CD14-positive monocyte (primary cell): ENCODE measurements at places on chromosomes 13 and 19. TPM values are rescaled to one million over a fixed set of nuclear protein-coding genes. Genes with fewer than 3 reads are reported as not detected.
A peak's percentile ranks its signal among the peaks of the same experiment; 100 is the strongest.

Gene PTPRS
- polyA plus RNA-seq: 0.03 TPM in 1 of 2 replicates, not detected in the other

GRCh38 chr19:1130771-1131717 lies 27.2 kb downstream of the GPX4 start:
- no peaks in the 10 kb centered on the region for H3K27me3 ChIP-seq
- H3K36me3 ChIP-seq: peaks cover 54% of the 10 kb centered on the region
- no peak for DNase-seq
- H3K4me3 ChIP-seq: peak overlapping the region; percentile 82
- peak overlapping the region; percentile 91 for H3K27ac ChIP-seq

GRCh38 chr19:47707135-47707925 lies 5.9 kb upstream of the EHD2 start:
- H3K36me3 ChIP-seq: peaks cover 2% of the 10 kb centered on the region
- no peaks in the 10 kb centered on the region for H3K4me1 ChIP-seq
- DNase-seq: peak; percentile 49
- H3K27ac ChIP-seq: no peak overlapping the region

DNA sequence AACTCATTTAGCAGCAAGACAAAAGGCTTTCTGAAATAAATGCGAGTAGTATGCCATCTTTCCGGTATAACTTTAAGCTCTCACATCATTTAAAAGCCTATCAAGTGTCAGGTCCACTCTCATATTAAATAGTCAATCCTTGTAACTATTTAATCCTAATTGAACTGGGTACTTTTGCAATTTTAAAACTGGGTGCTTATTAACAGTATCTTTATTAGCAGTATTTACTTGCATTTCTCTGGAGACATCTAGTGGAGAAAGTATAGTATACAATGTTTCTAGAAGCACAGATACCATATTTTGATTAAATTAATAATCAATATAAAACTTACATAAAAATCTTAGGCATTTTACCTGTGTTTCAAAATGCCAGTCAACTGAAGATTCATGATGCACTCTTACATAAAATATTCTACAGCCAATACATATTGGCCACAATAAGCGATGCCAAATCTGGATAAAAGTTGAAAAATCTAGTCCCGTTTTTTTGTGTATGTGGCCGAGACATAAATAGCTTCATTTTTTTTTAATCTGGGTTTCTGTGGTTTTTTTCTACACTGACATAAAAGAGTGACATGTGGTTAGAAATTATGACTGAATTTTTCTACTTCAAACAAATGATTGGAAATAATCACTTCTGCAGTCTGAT lies 4.3 kb upstream of the POSTN start:
- no peak overlapping the region for H3K27ac ChIP-seq
- no peaks in the 10 kb centered on the region for H3K27me3 ChIP-seq
- no peaks in the 10 kb centered on the region for H3K4me1 ChIP-seq

DNA sequence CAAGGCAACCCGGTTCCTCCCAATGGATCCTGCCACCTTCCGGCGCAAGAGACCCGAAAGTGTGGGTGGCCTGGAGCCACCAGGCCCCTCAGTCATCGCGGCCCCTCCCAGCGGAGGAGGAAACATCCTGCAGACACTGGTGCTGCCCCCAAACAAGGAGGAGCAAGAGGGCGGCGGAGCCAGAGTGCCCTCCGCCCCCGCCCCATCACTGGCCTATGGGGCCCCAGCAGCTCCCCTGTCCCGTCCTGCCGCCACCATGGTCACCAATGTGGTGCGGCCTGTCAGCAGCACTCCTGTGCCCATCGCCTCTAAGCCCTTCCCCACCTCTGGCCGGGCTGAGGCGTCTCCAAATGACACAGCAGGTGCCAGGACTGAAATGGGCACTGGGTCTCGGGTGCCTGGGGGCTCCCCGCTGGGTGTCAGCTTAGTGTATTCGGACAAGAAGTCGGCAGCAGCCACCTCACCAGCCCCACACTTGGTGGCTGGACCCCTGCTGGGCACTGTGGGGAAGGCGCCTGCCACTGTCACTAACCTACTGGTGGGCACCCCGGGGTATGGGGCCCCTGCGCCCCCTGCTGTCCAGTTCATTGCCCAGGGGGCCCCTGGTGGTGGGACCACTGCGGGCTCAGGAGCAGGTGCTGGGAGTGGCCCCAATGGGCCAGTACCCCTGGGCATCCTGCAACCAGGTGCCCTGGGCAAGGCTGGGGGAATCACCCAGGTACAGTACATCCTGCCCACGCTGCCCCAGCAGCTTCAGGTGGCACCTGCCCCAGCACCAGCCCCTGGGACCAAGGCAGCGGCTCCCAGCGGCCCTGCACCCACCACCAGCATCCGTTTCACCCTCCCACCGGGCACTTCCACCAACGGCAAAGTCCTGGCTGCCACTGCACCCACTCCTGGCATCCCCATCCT lies 11.2 kb upstream of the PRR19 start:
- no peaks in the 10 kb centered on the region for H3K27me3 ChIP-seq
- H3K4me1 ChIP-seq: peaks cover 17% of the 10 kb centered on the region
- peak; percentile 38 for DNase-seq
- H3K4me3 ChIP-seq: no peak overlapping the region
- no peak overlapping the region for H3K27ac ChIP-seq

- H3K27me3 ChIP-seq: no peaks in the 10 kb centered on the region
- no peak overlapping the region for H3K4me3 ChIP-seq
- no peaks in the 10 kb centered on the region for H3K4me1 ChIP-seq
- no peaks in the 10 kb centered on the region for H3K36me3 ChIP-seq
- H3K27ac ChIP-seq: no peak overlapping the region
- no peak for DNase-seq
These were observed 386.6 kb downstream of the KCNRG start for GRCh38 chr13:50401721-50402465.

Gene ZNF613
- polyA plus RNA-seq: 1.1 and 1.2 TPM in 2 replicates

DNA sequence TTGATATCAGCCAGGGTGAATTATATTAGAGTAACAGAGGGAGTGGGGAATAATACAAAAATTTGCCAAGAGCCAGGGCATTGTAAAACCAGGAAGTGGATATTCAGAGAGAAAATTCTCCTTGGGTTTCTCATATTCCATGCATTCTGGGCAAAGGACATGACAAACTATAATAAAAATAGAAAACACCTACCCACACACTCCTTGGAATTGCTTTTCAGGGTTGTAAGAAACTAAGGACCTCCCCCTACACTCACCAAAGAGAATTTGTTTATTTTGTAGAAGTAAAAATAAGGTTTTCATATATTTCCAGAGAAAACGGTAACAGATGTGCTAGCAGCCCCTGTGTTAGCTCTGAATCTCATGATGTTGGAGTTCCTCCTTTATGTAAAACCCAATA lies 649.6 kb downstream of the SLITRK1 start:
- no peaks in the 10 kb centered on the region for H3K4me1 ChIP-seq
- no peaks in the 10 kb centered on the region for H3K36me3 ChIP-seq
- no peak overlapping the region for H3K4me3 ChIP-seq
- no peak for DNase-seq
- no peaks in the 10 kb centered on the region for H3K27me3 ChIP-seq

DNA sequence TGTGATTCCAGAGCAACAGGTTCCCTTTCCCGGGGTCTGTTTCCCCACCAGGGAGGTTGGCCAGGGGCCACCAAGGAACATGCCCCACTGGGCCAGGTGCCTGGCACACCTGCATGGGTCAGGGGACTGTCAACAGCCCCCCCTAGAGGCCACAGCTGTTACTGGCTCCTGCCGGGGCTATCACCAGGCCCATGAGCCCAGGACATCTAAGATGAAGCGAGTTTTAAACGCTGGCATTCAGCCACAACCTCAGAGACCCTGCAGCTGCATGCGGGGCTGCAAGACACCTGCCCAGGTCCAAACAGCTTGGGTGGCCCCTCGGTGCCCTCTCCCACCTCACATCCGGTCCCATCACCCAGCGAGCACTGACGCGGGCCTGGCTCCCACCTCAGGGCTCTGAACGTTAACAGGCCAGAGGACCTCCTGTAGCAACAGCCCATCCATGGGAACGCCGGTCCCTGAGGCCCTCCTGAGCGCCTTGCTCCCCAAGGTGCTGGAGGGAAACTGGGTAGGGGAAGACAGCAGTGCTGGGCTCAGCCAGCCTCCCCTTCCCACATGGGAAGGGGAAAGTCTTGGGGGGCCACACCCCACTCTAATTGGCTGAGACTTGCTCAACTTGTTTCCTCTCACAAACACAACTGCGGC lies 12.0 kb downstream of the KHSRP start:
- peaks cover 37% of the 10 kb centered on the region for H3K36me3 ChIP-seq
- no peak for DNase-seq
- no peaks in the 10 kb centered on the region for H3K4me1 ChIP-seq

GRCh38 chr13:68254151-68254550 lies 1024.0 kb upstream of the PCDH9 start:
- H3K4me1 ChIP-seq: no peaks in the 10 kb centered on the region
- H3K4me3 ChIP-seq: no peak overlapping the region
- no peaks in the 10 kb centered on the region for H3K27me3 ChIP-seq
- H3K27ac ChIP-seq: no peak overlapping the region
- H3K36me3 ChIP-seq: no peaks in the 10 kb centered on the region

DNA sequence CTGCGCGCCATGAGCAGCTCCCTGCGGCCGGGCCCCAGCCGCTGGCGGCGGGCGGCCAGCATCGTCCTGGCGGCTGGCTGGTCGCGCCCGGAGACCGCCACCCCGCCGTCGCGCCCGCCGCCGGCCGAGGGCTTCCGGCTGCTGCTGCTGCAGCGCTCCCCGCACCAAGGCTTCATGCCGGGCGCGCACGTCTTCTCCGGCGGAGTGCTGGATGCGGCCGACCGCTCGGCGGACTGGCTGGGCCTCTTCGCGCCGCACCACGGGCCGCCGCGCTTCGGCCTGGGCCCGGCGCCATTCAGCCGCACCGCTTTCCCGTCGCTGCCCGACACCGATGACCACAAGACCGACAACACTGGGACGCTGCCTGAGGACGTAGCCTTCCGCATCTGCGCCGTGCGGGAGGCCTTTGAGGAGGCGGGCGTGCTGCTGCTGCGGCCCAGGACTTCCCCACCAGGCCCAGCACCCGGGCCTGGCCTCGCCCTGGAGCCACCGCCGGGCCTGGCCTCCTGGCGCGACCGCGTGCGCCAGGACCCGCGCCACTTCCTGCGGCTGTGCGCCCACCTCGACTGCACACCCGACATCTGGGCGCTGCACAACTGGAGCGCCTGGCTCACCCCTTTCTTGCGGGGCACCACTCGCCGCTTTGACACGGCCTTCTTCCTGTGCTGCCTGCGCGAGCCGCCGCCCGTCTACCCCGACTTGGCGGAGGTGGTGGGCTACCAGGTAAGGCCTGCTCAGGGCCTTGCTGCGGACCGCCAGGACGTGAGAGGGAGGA lies 518 bp downstream of the NUDT19 start:
- DNase-seq: peak; percentile 80
- no peaks in the 10 kb centered on the region for H3K27me3 ChIP-seq
- H3K4me1 ChIP-seq: peaks cover 61% of the 10 kb centered on the region
- peak overlapping the region; percentile 57 for H3K4me3 ChIP-seq
- peak overlapping the region; percentile 74 for H3K27ac ChIP-seq

DNA sequence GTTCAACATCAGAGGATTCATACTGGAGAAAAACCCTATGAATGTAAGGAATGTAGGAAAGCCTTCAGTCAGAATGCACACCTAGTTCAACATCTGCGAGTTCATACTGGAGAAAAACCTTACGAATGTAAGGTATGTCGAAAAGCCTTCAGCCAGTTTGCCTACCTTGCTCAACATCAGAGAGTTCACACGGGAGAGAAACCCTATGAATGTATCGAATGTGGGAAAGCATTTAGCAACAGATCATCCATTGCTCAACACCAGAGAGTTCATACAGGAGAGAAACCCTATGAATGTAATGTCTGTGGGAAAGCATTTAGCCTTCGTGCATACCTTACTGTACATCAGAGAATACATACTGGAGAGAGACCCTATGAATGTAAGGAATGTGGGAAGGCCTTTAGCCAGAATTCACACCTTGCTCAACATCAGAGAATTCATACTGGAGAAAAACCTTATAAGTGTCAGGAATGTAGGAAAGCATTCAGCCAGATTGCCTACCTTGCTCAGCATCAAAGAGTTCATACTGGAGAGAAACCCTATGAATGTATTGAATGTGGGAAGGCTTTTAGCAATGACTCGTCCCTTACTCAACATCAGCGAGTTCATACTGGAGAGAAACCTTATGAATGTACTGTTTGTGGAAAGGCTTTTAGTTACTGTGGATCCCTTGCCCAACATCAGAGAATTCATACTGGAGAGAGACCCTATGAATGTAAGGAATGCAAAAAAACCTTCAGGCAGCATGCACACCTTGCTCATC lies 15.4 kb downstream of the ZNF570 start:
- H3K27me3 ChIP-seq: no peaks in the 10 kb centered on the region
- H3K36me3 ChIP-seq: peaks cover 52% of the 10 kb centered on the region
- no peak for DNase-seq
- no peak overlapping the region for H3K4me3 ChIP-seq
- no peaks in the 10 kb centered on the region for H3K4me1 ChIP-seq
- H3K27ac ChIP-seq: no peak overlapping the region

Gene ERICH6B
- polyA plus RNA-seq: not detected

- H3K27ac ChIP-seq: no peak overlapping the region
- H3K27me3 ChIP-seq: no peaks in the 10 kb centered on the region
- H3K4me3 ChIP-seq: no peak overlapping the region
These were observed 12.1 kb downstream of the PIN1 start for GRCh38 chr19:9847087-9847671.

Gene C19orf33
- polyA plus RNA-seq: 0.69 TPM

- peaks cover 28% of the 10 kb centered on the region for H3K4me1 ChIP-seq
- DNase-seq: no peak
- H3K4me3 ChIP-seq: no peak overlapping the region
- no peaks in the 10 kb centered on the region for H3K36me3 ChIP-seq
- no peaks in the 10 kb centered on the region for H3K27me3 ChIP-seq
These were observed 17.8 kb upstream of the LATS2 start for GRCh38 chr13:21079221-21079620.

GRCh38 chr13:114166381-114167131 lies 12.5 kb upstream of the CFAP97D2 start:
- no peak for DNase-seq
- H3K4me3 ChIP-seq: no peak overlapping the region
- no peak overlapping the region for H3K27ac ChIP-seq
- no peaks in the 10 kb centered on the region for H3K36me3 ChIP-seq

- peaks cover 10% of the 10 kb centered on the region for H3K4me1 ChIP-seq
- no peak for DNase-seq
- H3K27me3 ChIP-seq: no peaks in the 10 kb centered on the region
- no peak overlapping the region for H3K27ac ChIP-seq
These were observed 11.3 kb downstream of the ATP7B start for GRCh38 chr13:51999921-52000320.

DNA sequence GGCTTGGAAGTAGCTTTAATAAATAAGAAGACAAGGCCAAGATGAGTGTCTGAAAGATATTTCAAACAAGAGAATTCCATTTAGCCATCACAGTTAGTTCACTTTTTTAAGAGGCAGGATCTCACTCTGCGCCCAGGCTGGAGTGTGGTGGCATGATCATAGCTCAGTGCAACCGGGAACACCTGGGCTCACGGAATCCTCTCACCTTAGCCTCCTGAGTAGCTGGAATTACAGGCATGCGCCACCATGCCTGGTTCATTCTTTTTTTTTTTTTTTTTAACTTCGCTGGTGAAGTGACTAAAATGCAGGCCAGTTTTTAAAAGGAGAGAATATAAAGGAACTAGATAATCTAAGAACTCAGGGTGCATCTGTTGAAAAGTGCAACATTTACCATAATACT lies 200.3 kb downstream of the KCTD12 start:
- H3K27ac ChIP-seq: no peak overlapping the region
- no peaks in the 10 kb centered on the region for H3K27me3 ChIP-seq
- peaks cover 12% of the 10 kb centered on the region for H3K4me1 ChIP-seq
- no peaks in the 10 kb centered on the region for H3K36me3 ChIP-seq
- H3K4me3 ChIP-seq: no peak overlapping the region

Gene COMP
- polyA plus RNA-seq: not detected in 2 replicates

GRCh38 chr13:23673354-23673753 lies 103.1 kb downstream of the TNFRSF19 start:
- no peaks in the 10 kb centered on the region for H3K4me1 ChIP-seq
- H3K36me3 ChIP-seq: no peaks in the 10 kb centered on the region
- no peaks in the 10 kb centered on the region for H3K27me3 ChIP-seq
- no peak overlapping the region for H3K27ac ChIP-seq
- DNase-seq: no peak
- no peak overlapping the region for H3K4me3 ChIP-seq
